ENCODE measurements at places on chromosomes 2 and 18.

- no peak for DNase-seq
Observed at GRCh38 chr2:144341538-144341937, 178.4 kb downstream of the ZEB2 start.

DNA sequence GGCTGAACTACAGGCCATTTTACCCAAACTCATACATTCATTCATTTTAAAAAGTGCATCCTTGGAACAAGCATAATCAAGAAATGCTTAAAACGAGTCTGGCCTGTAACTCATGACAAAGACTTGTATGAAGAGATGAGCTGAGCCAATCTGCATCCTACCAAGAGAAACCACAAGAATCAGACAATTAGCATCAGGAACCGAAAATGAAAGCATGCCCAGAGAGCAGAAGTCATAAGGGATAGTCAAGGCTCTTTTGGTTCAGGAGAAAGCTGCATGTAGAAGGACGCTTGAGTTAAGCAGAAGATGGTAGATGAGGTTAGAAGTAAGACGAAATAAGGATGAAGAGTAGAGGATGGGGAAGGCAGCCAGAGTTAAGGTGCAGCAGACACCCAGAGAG lies 137.0 kb upstream of the CTNNA2 start:
- DNase-seq = no peak

GRCh38 chr2:46331109-46331766 lies 34.0 kb downstream of the EPAS1 start:
- DNase-seq = no peak

- DNase-seq = no peak
Observed at GRCh38 chr18:63197246-63197869, 122.2 kb downstream of the BCL2 start.

DNA sequence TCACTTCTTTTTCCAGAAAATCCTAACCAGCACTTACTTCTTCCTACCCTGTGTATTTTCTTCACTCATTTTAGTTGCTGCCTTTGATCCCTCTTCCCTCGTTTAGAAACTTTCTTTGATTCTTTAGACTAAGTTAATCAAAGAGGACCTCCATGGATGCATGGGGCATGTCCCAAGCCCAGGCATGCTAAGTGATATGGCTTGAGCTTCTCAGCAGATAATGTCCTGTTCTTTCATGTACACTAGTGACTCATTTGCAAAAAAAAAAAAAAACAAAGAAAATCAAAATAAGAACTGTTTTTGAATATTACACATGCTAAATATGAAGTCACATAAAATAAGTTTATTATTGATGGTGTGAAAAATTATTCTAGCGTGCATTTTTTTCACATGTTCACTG lies 800.9 kb downstream of the SATB2 start:
- DNase-seq = no peak

DNA sequence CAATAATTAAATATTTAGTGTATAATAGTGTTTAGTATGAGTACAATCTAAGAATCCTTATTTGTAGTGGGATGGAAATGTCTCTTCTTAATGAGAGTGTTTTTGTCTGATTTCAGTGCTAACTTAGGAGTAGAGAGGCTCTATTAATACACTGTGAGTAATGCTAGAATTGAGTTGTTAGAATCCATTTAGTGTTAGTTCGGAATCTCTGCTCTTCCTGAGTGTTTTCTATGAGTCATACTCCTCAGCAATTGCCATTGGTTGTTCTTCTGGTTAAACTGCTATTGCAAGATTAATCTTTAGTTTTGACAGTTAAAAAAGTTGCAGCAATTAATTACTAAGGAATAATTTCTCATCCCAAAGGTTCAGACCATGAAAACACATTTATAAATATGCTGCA lies 828.6 kb upstream of the POU3F3 start:
- DNase-seq = no peak

- no peak for DNase-seq
Observed at GRCh38 chr2:26754972-26755670, 9.0 kb upstream of the SLC35F6 start.

DNA sequence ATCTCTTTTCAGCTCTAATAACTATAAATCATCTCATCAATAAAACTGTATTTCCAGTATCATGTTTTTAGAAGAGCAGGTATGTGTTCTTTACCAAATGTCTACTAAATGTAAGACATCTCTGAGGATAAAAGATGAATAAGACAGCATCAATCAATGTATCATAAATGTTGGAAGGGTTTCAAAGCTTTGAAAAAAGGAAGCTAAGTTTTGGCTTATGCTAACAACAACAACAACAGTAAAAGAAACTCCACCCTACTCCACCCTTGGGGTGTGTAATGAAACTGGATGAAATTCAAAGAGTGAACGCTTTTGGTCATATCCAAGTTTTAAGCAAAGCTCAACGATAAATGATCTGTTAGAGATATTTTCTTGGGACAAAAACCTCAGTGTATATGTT lies 17.1 kb downstream of the PRKD3 start:
- no peak for DNase-seq

DNA sequence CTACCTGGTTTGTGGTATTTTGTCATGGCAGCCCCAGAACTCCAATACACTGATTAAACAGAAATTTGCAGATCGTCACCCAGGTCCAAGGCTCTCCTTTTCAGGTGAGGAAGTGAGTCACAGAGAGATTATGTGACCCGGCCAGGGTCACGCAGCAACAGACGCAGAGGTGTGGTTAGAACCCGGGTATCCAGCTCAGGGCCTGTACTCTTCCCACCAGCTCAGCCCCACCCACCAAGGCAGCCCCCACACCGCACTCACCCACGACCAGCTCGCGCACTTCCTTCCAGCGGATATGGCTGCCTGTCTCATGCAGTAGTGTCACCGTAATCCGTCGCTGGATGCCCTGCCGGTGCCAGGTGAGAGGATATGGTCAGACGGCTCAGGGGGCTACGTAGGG lies 48.1 kb downstream of the AQP12A start:
- DNase-seq = no peak

DNA sequence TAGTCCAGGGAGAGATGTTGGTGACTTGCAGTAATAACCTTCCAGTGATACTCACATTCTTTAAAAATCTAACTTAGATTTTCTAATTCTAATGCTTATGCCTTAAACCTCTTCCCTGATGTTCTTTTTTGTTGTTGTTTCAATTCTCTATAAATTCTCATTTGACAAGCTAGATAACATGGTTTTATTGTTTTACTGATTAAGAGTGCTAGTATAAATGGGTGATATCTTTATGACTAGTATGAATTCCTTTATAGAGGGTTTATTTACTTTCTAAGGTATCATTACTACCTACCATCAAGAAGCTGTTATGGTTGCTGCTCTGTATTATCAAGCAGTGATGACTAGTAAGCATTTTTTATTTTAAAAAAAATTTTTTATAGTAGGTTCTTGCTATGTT lies 35.0 kb downstream of the ACVR2A start:
- no peak for DNase-seq

- no peak for DNase-seq
Observed at GRCh38 chr18:42892181-42892580, 223.3 kb downstream of the RIT2 start.

- no peak for DNase-seq
Observed at GRCh38 chr2:174070281-174070680, 105.1 kb upstream of the SP3 start.

GRCh38 chr2:142220901-142221300 lies 90.1 kb upstream of the LRP1B start:
- no peak for DNase-seq

DNA sequence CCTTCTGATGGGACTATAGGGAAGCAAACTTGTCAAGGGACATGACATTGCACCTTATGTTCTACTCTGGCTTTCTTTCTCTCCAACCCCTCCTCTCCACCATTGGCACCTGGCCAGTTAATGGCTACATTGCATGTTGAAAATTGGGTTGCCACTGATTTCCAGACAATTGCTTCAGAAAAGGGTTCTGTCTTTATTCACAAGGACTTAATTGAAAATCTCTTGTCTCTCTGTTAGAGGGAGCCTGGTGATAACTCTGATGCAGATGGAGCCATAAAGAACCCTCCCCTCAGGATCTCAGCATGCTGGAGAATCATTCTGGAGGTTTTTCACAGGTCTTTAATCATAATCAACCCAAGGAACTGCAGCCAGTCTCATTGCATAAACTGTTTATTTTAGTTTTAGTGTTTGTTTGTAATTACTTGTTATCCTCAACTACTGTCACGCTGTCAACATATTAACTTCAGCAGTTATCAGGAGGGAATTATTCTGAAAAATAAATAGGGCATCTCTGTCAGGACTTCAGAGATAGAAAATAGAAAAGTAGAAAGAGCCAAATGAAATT lies 316.8 kb downstream of the RIT2 start:
- DNase-seq = no peak

DNA sequence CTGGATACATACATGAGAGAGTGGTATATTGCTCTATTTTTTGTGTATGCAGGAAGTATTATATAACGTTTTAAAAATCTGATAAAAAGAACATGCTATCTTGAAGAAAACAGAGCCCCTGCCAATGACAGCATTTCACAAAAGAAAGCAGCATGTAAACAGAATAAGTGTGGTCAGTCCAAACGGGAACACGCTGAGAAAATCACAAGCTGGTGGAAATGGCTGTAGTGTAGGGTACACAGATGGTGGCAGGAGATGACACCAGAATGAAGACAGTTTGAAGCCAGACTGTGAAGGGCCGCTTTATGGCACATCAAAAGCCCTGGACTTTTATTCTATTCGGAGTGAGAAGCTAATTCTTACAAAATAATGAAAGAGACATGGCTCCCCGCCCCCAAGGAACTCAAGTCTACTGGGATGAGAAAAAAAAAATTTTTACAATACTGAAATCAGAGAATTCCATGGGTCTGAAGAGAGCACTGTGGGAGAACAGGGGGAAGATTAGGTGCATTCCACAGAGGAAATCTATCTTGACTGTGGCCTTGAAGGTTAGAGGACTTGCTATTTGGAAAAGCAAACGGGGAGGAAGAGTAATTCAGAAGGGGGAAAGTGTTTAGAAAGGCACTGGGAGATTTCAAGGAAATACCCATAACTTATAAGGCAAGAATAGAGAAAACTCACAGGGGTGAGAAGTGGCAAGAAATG lies 217.7 kb upstream of the SMAD7 start:
- no peak for DNase-seq

All from nucleus accumbens (tissue), 56 donors.